Naive thymus-derived CD4-positive, alpha-beta T cell (primary cell): ENCODE measurements at places on chromosomes 5 and 9. TPM values are rescaled to one million over a fixed set of nuclear protein-coding genes. Genes with fewer than 3 reads are reported as not detected.

GRCh38 chr5:66207800-66208561 is 63.9 kb downstream of the SREK1 start:
- DNase-seq: no peak
- H3K36me3 ChIP-seq: no peaks in the 10 kb centered on the region
- H3K4me3 ChIP-seq: no peak overlapping the region
- no peak overlapping the region for H3K27ac ChIP-seq
- no peaks in the 10 kb centered on the region for H3K4me1 ChIP-seq

The ANKRD31 gene
- 0.18 and 0.29 TPM in 2 replicates for total RNA-seq

The PCDHGB7 gene
- total RNA-seq: 0.11 TPM

DNA sequence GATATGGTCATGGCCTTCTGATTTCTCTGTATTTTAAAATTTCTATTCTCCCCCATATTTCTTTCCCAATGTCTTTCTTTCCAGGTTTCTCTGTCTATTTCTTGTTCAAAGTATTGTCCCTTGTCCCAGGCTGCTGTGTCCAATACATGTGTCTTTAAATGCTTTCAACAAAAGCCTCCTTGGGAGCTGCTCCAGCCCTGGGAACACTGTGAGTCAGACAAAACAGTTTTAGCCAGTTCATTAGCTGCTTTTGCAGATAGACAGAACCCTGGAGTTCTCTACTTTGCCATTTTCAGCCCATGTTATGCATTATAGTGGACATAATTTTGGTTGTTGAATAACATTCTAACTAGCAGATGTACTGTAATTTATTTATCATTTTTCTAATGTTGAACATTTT is 20.5 kb upstream of the JAK2 start:
- H3K27ac ChIP-seq: no peak overlapping the region
- no peaks in the 10 kb centered on the region for H3K4me1 ChIP-seq
- DNase-seq: no peak
- no peaks in the 10 kb centered on the region for H3K36me3 ChIP-seq
- H3K27me3 ChIP-seq: no peaks in the 10 kb centered on the region

The PRUNE2 gene
- not detected for total RNA-seq

GRCh38 chr9:129650680-129651235 is 8.8 kb upstream of the ASB6 start:
- DNase-seq: no peak
- H3K4me1 ChIP-seq: no peaks in the 10 kb centered on the region
- no peaks in the 10 kb centered on the region for H3K36me3 ChIP-seq
- no peak overlapping the region for H3K4me3 ChIP-seq
- no peaks in the 10 kb centered on the region for H3K27me3 ChIP-seq
